GM12892 (cell line): ENCODE measurements at places on chromosomes 6 and 20.
A peak's percentile ranks its signal among the peaks of the same experiment; 100 is the strongest.

DNA sequence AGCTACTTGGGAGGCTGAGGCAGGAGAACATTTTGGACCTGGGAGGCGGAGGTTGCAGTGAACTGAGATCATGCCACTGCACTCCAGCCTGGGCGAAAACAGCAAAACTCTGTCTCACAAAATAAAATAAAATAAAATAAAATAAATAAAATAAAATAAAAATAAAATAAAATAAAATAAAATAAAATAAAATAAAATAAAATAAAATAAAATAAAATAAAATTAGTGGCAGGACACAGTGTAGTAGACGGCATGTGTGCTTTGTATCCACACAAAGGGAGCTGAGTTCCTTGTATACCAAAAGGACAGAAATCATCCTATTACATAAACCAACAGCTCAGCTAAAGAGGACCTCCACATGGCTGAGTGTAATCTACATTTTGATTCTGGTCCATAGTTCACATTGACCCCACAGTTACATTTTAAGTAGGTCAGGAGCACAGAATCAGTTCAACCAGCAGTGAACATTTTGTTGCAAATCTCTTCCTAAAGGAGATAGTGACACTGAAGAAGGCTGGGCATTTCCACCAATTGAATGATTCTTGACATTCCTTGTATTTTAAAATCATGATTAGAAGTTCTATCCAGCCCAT is 91.7 kb upstream of the MAP7 start:
- DNase-seq: no peak

DNA sequence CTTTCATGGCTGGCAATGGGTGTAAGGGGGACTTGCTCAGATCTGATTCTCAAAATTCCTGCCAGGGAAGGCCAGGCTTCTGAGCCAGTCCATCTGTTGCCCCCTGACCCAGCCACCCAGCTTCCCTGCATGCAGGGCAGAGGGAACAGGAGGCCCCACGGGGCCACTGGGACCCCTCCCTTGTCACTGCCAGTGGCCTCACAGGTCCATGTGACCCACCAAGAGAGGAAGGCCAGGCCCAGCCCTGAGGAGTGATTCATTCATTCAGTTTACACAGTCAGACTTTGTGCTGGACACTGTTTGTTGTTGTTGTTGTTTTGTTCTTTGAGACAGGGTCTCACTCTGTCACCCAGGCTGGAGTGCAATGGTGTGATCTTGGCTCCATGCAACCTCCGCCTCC is 39.5 kb downstream of the UBE2V1 start:
- DNase-seq: no peak

GRCh38 chr6:125742464-125743120 is 6.8 kb upstream of the HEY2 start:
- DNase-seq: no peak

GRCh38 chr20:38152175-38152620 is 12.9 kb downstream of the TGM2 start:
- peak; percentile 75 for DNase-seq

- no peak for DNase-seq
Measured at GRCh38 chr20:1877609-1878200, 17.5 kb upstream of the SIRPA start.

DNA sequence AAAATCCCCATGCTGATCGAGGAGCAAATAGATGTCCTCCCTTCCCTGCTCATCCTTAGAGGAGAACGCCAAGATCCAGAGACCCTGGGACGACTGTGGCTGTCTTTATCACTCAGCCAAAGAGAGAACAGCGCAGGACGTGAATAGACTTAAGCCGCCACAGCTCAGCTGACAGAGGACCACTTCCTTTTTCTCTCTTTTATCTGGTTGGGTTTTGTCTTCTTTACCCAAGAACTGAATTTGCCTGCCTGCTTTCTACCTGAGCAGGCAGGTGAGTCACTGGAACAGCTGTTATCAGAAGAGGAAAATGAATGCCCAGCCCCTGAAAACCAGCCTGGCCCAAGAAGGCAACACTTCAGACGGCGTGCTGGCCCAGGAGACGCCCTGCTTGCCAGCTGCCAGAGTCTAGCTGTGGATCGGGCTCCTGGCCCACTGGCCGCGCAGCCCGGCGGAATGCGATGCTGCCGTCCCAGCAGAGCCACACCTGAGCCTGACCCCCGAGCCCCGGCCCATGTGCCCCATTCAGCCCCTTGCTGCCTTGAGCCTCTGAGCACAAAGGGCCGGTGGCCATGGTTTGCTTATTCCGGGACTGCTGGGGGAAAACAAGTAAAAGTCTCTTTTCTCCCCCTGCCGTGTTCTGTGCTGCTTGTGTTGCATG is 82.1 kb downstream of the TCP11 start:
- DNase-seq: no peak

DNA sequence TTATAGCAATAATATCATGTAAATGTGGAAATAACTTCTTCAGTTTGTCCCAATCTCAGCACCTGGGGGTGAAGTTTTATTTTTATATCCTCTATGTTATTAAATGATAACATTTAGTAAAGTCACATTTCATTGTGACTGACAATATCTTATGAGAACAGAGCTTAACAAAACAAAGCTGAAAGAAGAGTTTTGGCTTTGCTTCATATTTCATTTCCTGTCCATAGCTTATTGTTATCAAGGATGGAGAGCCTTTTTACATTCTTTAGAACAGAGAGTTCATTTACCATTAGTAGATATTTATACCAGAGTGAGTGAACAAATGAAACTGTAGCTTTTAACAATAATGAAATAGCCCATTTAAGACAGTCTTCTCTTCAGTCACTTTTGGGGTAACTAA is 231.9 kb upstream of the SGK1 start:
- DNase-seq: no peak
